Fibroblast of mammary gland (primary cell): ENCODE measurements at places on chromosomes 7 and 10.
A peak's percentile ranks its signal among the peaks of the same experiment; 100 is the strongest.

DNA sequence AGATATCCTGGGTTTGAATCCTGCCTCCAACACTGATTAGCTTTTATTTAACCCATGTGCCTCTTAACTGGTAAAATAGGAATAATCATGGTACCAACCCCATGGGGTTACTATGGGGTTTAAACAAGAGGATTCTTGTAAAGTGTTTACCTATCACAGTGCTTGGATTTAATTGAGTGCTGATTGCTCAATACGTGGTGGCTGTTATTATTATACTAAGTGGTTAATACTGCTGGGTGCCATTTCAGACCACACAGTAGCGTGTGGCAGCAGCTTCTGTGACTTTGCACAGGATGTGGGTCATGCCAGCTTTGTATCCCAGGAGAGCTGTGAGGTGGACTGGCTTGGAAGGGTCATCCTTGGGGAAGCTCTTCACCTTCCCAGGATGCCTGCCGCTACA, 177.2 kb downstream of the SEC23IP start:
- DNase-seq = no peak

GRCh38 chr7:93133005-93133404, 15.2 kb downstream of the SAMD9L start:
- DNase-seq = no peak

- no peak for DNase-seq
Observed at GRCh38 chr10:131660427-131660826, 240.4 kb upstream of the PPP2R2D start.

DNA sequence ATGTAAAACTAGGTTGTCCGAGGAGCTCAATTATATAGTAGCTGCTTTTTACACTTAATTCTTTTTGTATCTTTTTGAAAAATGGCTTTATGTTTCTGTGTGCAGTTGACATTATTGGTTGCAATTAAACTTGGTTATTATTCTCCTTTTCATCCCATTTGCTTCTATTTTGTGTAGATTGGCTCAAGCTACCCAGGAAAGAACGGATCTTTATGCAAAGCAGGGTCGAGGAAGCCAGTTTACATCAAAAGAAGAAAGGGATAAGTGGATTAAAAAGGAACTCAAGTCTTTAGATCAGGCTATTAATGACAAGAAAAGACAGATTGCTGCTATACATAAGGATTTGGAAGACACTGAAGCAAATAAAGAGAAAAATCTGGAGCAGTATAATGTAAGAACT, 16.5 kb downstream of the SMC3 start:
- no peak for DNase-seq

DNA sequence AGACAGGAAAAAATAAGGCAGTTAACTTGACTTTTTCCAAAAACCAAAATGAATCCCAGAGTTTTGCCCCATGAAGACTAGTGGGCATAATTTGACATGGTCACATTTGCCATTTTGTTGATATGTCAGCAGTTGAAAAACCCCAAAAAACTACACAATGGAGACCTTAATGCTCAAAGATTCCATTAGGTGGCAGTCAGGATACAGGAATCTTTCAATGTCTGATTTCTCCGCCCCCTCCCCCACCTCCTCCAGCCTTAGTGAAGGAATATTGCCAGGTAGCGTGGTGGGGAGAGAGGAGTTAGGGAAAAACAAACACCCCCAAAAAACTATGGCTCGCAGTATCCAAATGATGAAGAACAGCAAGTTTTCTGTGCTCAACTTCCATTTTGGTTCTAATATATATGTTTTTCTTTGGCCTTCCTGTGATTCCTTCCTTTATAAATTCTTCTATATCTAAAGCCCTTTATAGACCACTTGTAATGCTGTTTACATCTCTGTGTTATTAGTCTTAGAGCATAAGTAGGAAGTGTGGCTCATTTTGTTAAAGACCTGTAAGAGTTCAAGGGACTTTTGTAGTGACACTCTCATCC, 6.7 kb upstream of the SMNDC1 start:
- peak; percentile 80 for DNase-seq

GRCh38 chr10:110192552-110192951, 14.9 kb upstream of the MXI1 start:
- peak; percentile 38 for DNase-seq

GRCh38 chr10:35668865-35669650, 27.0 kb upstream of the FZD8 start:
- DNase-seq = no peak

DNA sequence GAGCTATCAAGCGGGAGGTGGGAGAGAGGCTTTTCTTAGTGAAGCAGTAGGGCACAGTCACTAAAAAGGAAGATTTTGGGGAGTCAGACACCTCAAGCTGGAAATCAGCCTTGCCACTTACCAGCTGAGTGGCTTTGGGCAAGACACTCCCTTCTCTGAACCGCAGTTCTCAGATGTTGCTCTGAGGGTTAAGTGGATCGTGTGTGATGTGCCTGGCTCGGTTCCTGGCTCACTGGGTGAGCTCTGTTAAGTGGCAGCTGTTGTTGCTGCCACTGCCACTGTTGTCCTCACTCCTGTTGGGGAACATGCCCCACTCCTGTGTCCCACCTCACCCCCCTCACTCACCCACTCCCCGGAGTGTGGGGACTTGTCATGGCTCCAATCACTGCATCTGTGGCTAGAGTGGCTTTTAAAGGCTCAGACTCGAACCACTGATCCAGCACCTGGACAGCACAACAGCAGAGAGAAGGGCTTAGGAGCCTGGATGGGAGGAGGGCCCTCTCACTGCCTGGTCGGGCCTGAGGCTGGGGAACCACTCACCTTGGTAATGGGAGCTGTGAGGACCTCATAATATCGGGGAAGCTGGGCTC, 20.0 kb downstream of the PYROXD2 start:
- DNase-seq = no peak

- DNase-seq = no peak
Observed at GRCh38 chr7:119594956-119595355, 678.0 kb upstream of the KCND2 start.

GRCh38 chr7:143490717-143491306, 13.1 kb downstream of the TAS2R41 start:
- peak; percentile 54 for DNase-seq

- peak; percentile 28 for DNase-seq
Observed at GRCh38 chr7:69363136-69363535, 235.1 kb upstream of the AUTS2 start.

- peak; percentile 16 for DNase-seq
Observed at GRCh38 chr10:111129363-111129762, 52.5 kb downstream of the ADRA2A start.

DNA sequence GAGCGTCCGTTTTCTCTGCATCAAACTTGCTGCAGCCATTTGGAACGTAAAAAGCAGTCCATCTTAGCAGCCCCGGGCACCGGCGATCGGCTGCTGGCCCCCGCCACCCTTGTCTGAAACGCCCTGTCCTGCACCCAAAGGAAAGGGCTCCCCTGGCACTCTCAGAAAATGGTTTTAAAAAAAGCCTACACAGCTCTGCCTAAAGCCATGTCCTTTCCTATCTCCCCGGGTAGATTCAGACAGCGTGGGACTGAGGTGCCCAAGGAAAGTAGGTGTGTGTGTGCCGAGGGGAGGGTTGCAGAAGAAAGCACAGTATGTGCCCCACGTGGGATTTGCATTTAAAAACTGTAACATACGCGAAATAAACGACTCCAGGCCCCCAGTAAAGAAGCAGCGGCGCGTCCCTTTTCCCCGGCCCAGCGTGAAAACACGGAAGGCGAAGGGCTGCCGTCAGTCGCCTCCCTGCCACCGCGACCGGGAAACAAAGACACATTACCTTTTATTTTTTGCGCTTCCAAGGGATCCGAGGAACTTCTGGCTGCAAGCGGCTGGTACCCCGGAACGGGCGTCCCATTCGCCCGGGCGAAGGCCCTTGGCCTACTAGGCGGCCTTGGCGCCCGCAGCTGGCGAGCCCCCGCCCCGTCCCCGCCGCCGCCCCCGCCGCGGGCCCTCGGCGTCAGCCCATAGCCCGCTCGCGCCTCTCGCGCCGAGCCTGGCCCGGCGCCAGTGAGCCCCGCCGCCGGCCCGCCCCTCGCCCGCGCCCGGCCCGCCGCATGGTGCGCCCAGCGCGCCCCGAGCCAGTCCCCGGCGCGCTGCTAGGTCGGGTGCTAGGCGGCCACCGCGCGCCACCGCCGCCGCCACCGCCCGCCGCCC, 304.6 kb downstream of the PRPF18 start:
- peak; percentile 18 for DNase-seq

DNA sequence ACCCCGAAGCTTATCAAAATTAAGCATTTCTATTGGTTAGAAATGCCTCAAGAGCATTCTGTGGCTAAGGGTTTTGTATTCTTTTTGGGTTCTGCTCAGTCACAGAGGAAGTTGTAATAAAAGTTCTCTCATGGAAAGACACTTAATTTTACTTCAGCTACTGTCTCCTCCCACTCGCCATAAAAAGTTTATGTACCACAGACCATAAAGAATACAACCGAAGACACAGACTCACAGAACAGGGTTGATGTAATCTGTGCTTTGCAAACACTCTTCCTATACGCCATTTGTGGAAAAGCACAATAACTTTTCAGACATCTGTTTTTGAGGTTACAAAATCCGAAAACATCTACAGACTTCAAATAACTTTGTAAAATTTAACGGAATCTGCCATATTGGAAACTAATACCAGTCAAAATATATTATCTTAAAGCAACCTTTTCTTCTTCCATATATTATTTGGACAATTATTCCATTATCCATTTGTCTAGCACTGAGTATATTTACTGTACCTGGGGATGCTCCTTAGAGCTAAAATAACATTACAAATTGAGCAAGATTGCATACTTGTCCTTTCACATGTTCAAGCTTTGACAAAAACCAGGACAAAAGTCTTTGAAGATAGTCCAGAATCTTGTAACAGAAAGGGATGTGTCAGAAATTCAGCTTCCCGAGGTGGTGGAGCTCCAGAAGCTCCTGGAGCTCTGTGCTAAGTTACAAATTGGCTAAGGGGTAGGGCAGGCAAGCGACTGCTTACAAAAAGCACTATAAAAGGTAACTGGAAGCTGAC, 219.0 kb upstream of the MEOX2 start:
- DNase-seq = no peak

DNA sequence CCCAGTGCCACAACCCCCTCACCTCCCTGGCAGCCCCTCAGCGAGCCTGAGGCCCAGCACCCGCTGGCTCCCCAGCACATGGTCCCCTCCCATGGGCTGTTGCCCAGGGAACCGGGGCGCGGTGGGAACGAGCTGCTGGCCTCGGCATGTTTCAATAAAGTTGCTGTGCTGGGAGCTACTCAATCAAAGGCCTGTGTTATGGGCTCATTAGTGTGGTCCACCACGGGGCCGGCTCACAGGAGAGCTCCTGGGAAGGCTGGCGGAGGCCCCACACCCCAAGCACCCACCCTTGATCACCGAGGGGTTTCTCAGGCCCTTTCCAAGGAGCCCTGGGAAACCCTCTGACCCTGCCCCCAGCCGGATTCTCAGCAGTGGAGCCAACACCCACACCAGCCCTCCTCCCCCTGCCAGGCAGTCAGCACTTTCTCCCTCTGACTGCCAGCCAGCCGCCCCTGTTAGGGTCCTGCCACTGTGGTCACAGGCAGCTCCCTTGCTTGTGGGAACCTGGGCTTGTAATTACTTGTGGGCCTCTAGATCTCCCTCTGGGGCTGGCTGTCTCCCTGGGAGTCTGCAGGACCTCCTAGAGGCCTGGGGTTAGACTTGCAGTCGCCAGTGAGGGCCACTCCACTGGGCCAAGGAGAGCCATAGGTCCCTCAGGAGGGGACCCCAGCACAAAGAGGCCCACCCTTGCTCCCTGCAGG, 24.8 kb upstream of the TRIM8 start:
- DNase-seq = no peak

- DNase-seq = no peak
Observed at GRCh38 chr7:157441023-157441399, 104.2 kb downstream of the DNAJB6 start.

- no peak for DNase-seq
Observed at GRCh38 chr7:35553519-35553918, 141.4 kb downstream of the HERPUD2 start.

- DNase-seq = no peak
Observed at GRCh38 chr7:137934941-137935883, 66.7 kb downstream of the CREB3L2 start.
